Activated naive CD8-positive, alpha-beta T cell treated with anti-CD3 and anti-CD28 coated beads, Interleukin-2, amount 10 ng/mL, durations not matched to agents 7 days and 5 days (primary cell): ENCODE measurements at places on chromosomes 4 and X.

GRCh38 chr4:152590179-152591031 lies 54.5 kb upstream of the FBXW7 start:
- DNase-seq: no peak

DNA sequence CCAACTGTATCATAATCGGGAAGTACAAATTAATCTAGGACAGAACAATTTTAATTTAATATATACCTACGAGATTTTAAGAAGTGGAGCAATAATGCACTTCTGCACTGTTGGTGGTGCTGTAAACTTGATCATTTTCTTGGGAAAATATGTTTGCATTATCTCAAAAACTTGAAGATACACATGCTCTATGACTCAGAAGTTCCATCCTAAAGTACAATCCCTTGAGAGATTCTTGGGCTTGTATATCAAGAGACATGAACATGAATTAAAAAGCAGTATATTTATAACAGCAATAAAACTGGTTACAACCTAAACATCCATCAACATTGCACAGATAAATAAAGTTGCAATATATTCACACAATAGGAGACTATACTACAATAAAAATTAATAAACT lies 168.8 kb downstream of the CLCN4 start:
- DNase-seq: no peak

DNA sequence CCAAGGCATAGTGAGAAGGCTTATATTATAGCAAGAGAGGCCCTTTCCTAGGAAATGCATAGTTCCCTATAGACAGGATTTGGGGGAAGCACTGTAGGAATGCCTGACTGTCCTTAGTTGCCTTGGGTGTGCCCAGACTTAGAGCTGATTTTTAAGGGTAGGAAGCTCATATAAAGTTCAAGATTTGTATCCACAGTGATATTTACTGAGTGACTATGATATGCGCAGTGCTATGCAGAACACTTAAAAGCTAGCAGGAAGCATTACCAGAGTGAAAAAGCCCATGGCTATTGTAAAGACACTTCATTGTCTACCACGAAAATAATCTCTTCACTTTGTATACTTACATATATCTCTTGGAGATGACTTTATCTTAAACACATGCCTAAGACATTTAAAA lies 50.1 kb upstream of the IL13RA1 start:
- DNase-seq: no peak

GRCh38 chr4:3335385-3335784 lies 42.6 kb downstream of the RGS12 start:
- DNase-seq: no peak
